Spleen (tissue), 13 donors: ENCODE measurements at places on chromosomes 6 and 20.
A peak's percentile ranks its signal among the peaks of the same experiment; 100 is the strongest.

DNA sequence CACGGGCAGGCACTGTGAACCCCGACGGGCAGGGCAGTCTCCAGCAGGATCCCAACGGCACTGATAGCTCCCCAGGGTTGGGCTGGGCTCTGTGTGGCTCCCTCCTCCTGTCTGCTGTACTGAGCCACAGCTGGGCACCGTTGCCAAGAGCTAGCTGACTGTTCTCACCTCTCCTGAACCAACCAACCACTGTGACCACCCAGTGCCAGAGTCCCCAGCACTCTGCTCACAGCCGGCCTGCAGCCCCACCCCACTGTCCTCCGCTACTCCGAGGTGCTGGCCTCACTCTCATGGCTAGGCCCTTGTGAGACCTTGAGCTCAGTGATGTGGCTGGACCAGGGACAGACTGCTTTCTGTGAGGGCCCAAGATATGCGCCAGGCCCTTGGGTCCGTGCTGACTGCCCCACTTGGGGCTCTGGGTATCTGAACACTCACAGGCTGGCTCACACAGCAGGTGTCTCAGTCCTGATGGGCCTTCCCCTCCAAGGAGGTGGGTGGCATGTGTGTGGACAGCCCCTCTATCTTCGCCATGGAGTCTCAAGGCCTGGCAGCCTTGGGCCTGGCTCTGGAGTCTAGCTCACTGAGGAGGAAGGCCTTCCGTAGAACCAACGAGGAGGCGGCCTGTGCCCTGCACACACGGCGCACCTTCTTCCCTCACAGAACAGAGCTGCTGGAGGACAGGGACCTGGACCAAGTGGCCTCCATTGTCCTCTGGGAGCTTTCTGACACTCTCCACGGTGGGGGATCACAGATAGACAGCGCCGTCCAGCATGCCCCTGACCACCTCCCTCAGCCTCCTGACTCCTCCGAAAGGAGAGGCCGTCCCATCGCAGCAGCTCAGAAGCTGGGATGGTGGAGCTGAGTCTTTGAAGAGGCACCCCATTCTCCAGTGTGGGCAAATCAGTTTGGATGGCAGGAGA is 53.5 kb downstream of the TCP11 start:
- peak; percentile 67 for DNase-seq

DNA sequence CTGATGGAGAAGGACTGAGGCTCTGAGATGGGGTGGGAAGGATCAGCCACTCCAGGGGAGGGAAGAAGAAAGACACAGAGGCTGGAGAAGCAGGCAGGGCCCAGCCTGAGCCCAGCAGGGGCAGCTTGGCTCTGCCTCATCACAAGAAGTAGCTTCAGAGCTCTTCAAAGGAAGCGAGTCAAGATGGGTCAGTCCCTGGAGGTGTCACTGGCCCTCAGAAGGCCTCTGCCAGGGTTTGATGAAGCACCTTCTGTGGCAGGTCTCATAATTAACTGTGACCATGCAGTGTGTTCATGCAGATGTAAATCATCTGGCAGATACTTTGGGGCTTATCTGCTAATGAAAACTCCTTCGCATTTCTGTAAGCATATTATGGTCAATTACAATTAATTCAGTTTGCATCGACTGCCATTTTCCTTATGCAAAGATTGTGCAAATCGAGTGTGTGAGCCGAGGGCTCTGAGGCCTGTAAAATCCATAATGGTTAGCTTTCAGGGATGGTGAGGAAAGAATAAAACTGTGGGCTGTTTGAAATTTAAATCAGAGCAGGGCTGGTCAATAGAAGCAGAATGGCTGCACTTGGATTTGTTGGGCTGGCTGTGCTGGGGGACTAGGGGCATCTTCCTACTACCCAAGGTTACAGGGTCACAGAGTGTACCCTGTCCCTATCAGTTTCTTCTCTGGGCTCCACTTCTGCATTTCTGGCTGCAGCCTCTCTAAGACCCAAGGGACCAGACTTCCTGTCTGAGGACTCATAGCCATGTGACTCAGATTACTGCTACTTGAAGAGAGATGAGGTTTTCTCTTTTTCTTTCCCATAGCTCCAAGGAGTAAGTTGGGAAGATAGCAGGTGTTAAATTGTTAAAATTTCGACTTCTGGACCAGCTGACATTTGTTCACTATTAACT is 376.6 kb downstream of the DHX35 start:
- DNase-seq: no peak

- DNase-seq: no peak
These were observed 47.3 kb downstream of the TP53INP2 start for GRCh38 chr20:34751453-34751852.

DNA sequence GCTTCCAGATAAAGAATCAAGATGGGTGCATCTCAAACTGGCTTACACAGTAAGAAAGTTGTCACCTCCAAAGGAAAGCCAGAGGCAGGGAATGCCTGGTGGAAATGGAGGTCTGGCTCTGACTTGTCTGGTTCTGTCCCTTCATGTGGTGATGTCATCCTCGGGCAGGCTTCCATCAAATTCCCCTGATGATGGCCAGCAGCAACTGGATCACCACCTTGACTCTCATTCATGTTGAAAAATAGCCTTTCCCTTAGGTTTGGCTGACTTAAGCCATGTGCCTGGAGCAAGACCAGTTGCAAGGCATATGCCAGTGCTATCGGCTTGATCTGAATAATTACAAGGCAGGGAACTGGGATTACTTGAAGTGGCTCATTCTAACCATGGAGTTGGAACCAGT is 28.8 kb downstream of the IMPG1 start:
- no peak for DNase-seq

DNA sequence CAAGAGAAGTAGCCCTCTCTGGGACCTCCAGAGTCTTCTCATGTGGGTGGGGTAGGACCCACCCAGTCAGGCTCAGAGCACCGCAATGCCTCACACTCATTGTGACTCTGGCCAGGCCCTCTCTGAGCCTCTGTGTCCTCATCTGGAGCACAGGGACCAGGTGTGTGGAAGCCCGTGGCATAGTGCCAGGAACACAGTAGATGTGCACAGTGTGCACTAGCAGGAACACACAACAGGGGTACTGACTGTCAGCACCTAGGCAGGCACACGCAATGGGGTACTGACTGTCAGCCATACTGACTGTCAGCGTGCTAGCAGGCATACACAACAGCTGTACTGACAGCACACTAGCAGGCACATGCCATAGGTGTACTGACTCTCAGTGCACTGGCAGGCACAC is 2.0 kb upstream of the STMN3 start:
- DNase-seq: no peak
